ENCODE measurements at places on chromosomes 11 and 22.

GRCh38 chr11:66548774-66549630 lies 2.3 kb downstream of the ACTN3 start:
- DNase-seq, result no peak

- DNase-seq, result no peak
Observed at GRCh38 chr11:23353611-23354010, 493.3 kb upstream of the CCDC179 start.

DNA sequence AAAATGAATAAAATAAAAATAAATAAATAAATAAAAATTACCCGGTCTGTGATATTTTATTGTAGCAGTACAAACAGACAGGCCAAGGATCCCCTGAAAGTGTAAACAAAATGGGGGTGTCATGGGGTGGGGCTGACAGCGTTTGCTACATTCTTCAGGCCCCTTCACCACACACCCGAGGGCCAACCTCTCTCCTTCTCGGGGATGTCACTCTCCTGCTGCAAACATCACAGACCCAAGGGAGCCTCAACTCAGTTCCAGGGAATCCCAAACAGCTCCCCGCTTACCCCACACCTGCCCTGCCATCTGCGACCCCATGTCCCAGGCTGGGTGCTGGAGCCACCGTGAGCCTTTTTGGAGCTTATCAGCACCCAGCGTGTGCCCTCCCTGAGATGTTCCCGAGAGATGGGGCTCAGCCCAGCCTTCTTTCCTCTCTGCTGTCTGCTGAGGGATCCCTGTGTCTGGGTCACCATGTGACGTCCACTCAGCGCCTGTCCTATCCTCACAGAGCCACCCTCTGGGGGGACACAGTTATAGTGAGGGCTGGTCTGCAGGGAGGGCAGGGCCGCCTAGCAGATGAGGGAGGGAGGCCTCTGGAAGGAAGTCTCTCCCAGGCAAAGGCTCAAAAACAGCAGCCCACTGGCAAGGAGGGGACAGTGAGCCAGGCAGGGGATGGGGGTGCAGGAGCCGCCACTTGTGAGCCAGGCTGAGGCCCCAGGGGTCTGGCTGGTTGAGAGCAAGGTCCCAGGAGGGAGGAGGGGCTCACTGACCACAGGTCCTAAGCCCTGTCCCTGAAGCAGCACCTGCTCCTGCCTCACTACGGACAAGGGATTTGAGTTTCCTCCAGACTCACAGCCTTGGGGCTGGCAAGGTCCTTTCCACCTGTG lies 1041.6 kb downstream of the BRD1 start:
- DNase-seq, result no peak

GRCh38 chr11:115996808-115997188 lies 492.6 kb upstream of the CADM1 start:
- no peak for DNase-seq

DNA sequence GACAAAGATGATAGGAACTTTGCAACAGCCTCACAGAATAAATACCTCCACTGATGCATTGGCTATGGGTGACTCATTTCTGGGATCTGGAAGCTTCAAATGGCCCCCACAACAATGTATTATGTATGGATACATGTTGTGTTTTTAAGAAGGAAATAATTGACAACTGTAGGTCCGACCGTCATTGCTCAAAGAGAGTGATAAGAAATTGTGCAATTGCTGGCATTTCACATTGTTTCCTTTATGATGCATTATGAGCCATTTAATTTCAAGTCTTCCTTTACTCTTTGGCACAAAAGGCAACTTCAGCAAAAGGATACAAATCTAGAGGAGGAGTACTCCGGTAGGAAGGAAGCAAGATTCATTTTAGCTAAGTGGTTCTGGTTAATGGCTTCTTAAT lies 2.0 kb downstream of the ANO3 start:
- DNase-seq, result no peak

GRCh38 chr11:47466201-47466600 lies 17.3 kb upstream of the RAPSN start:
- DNase-seq, result no peak

DNA sequence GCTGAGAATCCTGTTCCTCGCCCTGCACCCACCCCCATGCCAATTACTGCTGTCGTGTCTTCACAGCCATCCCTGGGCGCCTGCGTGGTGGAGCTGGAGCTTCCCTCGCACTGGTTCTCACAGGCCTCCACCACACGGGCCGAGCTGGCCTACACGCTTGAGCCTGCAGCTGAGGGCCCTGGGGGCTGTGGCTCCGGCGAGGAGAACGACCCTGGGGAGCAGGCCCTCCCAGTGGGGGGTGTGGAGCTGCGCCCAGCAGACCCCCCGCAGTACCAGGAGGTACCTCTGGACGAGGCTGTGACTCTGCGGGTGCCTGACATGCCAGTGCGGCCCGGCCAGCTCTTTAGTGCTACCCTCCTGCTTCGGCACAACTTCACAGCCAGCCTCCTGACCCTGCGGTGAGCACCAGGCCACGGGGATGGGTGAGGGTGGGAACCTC lies 4.3 kb downstream of the TMEM132A start:
- no peak for DNase-seq

- DNase-seq, result no peak
Observed at GRCh38 chr11:121376130-121376529, 76.0 kb upstream of the SORL1 start.

GRCh38 chr11:131428853-131429252 lies 58.4 kb downstream of the NTM start:
- DNase-seq, result no peak

DNA sequence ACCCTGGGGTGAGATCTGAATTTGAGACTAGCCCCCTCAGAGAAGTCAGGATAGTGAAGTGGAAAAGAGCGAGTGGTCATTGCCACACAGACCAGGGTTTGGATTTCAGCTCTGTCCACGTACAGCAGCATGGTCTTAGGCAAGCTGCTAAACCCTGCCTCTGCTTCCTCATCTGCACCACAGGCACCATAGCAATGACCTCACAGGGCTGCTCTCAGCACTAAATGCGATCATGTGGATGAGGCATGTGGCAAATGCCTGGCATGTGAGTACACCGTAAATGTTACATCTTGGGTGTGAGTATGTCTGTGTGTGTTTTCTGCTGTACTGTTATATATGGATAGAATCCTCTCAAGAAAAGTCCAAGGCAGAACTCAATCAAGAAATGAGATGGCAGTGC lies 15.8 kb downstream of the NAV2 start:
- DNase-seq, result no peak

DNA sequence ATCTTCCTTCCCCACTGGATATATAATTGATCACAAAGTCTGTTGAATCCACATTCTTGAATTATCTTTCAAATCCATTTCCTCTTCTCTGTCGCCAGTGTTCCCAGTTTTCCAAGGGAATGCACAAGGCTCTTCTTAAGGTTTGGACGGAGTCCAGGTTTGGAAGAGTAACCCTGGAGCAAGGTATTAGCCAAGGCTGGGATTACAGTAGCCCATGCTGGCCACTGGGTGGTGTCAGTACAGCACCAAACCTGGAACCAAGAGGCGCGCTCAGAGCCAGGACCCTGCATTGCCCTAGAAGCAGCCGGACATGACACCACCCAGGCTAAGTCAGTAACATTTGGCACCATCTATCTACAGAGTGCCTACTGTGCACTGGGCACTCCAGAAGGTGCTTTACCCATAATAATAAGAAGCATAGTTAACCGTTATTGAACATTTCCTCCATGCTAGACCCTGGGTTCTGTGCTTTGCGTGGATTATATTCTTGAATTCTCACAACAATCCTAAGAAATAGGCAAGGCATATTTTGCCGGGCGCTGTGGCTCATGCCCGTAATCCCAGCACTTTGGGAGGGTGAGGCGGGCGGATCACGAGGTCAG lies 48.0 kb upstream of the CLPB start:
- DNase-seq, result peak; percentile 28

GRCh38 chr11:8728563-8728962 lies 46.0 kb downstream of the RPL27A start:
- no peak for DNase-seq

GRCh38 chr11:19592842-19593241 lies 119.8 kb upstream of the NAV2 start:
- no peak for DNase-seq

- no peak for DNase-seq
Observed at GRCh38 chr22:21606775-21607174, 23.0 kb downstream of the YDJC start.

DNA sequence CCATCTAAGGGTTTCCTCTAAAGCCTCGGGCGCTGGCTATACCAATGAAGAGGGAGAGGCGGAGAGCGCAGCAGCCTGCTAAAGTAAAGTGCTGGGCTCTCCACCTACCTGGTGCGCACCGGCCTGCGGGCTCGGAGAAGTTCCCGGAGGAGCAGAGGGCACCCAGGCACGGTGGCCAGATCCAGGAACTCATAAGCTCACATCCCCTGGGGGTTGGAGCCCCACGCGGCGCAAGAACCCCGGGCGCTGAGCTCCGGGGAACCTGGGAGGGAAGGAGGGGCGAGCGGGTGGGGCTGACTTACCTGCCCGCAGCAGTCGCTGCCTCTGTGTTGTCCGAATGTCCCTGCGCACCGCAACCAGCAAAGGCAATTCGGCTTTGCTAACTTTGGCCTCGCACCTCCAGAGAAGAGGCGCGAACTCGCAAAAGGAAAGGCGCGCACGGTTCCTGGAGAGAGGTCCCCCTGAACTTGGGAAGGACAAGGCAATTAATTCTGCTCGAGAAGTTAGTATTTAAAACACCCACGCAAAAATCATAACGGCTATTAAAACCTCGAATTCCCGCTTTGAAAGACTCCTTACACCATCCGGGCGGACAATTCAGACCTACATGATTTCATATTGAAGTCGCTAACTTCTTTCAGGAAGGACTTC lies 127.6 kb upstream of the C11orf58 start:
- DNase-seq, result no peak

- no peak for DNase-seq
Observed at GRCh38 chr11:114077482-114078305, 18.2 kb downstream of the ZBTB16 start.

GRCh38 chr11:44899959-44900358 lies 50.7 kb downstream of the TP53I11 start:
- DNase-seq, result peak; percentile 78

DNA sequence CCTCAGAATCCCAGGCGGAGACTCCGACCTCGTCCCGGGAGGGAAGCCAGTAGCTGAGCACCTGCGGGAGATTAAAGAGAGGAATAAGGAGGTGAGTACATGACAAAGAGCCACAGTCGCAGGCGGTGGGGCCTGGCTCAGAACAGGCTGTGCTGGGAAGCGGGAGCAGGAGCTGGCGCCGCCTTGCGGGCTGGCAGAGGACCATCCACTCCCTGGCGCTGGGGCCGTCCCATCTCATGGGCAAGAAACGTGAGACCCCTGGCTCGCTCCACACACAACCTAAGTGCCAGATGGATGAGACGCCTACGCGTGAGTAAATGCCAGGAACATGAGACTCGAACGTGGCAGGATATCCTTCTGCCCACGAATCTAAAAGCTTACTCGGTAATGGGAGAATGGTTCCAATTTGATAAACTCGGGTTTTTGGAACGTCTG lies 6.3 kb downstream of the CEND1 start:
- DNase-seq, result peak; percentile 91

- no peak for DNase-seq
Observed at GRCh38 chr11:94912806-94913205, 60.5 kb downstream of the CWC15 start.

DNA sequence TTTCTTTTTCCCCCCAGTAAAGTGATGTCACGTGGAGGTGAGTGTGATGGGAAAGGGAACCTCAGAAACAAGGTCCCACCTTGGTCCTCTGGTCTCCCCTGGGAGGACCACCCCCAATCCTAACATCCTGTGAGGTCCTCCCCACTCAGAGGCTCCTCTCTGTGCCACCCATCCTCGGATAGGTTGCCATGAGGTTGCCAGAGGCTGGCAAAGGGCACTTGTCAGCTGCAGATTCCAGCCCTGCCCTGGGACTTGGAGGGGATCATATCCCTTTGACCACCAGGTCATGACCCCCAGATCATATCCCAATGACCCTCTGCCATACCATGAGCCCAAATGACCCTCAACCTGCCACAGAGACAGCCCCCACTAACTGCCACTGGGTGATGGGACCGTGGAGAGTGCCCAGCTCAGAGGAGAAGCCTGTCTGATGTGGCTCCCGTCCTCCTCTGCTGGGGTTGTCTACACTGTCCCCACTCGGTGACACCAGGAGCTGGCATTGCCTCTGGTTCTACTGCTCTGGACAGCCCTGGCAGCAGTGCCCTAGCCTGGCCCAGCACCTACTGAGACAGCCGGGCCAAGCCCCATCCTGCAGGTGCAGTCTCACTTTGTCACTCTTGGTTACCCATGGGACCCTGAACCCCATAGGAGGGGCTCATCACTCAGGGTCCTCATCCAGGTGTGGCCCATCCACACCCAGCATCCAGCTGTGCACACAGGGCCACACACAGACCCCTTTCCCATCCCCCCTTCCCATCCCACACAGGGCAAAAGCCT lies 90.2 kb upstream of the KCNQ1OT1 start:
- no peak for DNase-seq

- DNase-seq, result no peak
Observed at GRCh38 chr22:40681451-40681850, 2.2 kb downstream of the MCHR1 start.

GRCh38 chr22:48077699-48078098 lies 1315.2 kb downstream of the TBC1D22A start:
- DNase-seq, result no peak

GRCh38 chr22:33054001-33054675 lies 4.0 kb downstream of the SYN3 start:
- no peak for DNase-seq

DNA sequence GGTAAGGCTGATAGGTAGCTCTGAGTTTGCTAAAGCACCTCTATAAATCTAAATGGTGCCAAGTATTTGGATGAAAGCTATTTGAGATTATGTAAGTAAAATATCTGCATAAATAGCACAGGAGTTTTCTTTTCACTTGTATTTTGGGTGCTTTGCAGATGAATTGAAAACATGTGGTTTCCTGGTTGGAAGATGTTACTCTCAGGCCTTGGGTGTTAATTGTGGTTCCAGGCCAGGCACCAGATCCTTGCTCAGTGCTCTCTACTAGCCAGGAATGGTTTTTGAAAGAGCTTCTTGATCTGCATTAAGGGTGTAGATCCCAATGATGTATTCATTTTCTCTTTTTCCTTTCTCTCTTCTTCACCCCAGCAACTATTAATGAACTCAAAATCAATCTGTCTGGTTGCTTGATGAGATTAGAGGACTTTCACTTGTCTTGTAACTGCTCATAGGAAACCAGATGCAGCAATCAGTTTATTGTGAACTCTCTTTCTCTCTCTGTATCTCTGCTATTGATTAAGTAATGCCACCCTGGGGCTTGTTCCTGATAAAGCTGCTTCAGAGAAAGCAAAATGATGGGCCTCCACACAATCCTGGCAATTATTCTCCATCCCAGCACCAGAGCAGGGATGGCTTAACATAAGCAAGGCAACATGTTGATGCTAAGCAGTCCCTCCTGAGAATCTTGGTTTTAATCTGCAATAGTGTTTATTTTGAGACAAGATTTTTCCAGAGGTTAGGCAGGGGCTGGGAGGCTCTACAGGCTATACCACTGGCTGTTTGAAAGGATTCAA lies 147.0 kb upstream of the NTM start:
- DNase-seq, result peak; percentile 42

Data from iPS DF 19.7 (cell line).